ENCODE measurements at places on chromosomes 13 and 19.

- DNase-seq: no peak
Observed at GRCh38 chr13:113962386-113962785, 11.5 kb downstream of the C13orf46 start.

GRCh38 chr19:10027158-10027997 lies 14.1 kb downstream of the RDH8 start:
- DNase-seq: peak; percentile 81

DNA sequence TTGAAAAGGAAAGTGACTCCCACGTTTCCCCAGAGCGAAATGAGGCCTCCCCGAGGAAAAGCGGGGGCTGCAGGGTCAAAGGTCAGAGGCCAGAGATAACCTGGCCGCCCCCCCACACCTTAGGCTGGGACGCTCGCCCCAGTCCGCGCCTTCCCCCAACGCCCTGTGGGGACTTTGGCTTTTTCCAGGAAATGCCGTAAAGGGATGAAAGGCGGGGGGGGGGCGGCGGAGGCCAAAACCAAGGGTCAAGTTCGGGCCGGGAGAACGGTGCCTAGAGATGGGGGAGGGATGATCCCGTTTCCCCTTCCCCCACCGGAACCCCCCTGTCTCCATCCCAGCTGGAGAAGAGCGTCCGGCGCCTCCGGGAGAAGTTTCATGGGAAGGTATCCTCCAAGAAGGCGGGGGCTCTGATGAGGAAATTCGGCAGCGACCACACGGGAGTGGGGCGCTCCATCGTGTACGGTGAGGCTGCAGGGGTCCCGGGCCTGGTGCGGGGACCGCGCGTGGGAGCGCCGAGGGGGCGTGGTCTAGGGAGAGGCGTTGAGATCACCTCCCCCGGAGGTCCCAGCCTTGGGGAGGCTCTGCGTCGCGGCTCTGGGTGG lies 575 bp downstream of the SHFL start:
- no peak for DNase-seq

GRCh38 chr13:46137627-46138317 lies 32.9 kb upstream of the CPB2 start:
- DNase-seq: no peak

- peak; percentile 79 for DNase-seq
Observed at GRCh38 chr13:40666045-40666932, at the start of gene FOXO1. TSS of gene FOXO1 (minus strand) at chr13:40666641. CDS start at chr13:40666212, 429 bp downstream.

- no peak for DNase-seq
Observed at GRCh38 chr19:18253716-18254115, 20.5 kb downstream of the IQCN start.
